IPS DF 6.9 (cell line): ENCODE measurements at places on chromosomes 1 and 21.
A peak's percentile ranks its signal among the peaks of the same experiment; 100 is the strongest.

GRCh38 chr1:204456826-204457442 lies 37.7 kb downstream of the PIK3C2B start:
- no peak for DNase-seq
- peaks cover 11% of the 10 kb centered on the region for H3K4me1 ChIP-seq
- H3K27me3 ChIP-seq, result no peaks in the 10 kb centered on the region
- 0 out of 2 replicates have a peak, but pooled peaks cover 3% of the 10 kb centered on the region for H3K36me3 ChIP-seq
- no peak overlapping the region for H3K4me3 ChIP-seq
- H3K27ac ChIP-seq, result no peak overlapping the region

DNA sequence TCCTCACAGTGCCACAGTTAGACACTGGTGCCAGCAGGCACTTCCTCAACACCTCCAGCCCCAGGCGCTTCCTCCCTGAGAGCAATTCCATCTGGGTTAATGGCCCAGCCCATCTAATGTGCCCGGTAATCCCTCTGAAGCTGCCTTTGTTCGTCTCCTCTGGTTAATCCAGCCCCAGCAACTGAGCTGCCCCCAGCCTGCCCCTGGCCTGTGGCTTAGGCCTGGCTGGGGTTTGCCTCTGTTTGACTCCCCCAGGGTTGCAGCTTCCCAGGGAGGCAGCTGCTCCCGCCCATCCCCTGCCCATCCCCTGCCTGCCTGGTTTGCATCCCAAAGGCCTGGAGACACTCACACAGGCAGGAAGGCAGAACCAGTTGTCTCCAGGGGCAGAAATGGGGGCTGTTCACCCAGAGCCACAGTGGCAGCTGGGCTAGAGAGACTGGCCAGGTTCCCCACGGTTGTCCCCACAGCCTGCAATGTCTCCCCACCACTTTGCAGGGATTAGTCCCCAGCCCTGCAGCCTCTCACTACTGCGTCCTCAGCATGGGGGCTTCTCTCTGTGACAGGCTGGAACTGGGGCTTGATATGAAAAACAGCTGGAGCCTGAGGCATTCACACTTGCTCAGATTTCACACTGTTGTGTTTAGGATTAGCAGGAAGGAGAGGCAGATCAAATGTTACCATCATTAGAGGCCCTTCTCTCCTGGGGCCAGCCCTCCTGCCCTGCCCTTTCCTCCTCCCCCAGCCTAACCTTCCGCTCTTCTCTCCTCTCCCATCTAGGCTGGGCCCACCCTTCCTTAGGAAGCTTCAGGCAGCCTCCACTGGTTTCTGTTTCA lies 120.2 kb downstream of the TLR5 start:
- peak overlapping the region; percentile 65 for H3K27ac ChIP-seq
- peaks cover 13% of the 10 kb centered on the region; the same call in 1 of the 2 replicates for H3K36me3 ChIP-seq
- H3K4me3 ChIP-seq, result no peak overlapping the region

GRCh38 chr1:31786366-31787060 lies 22.4 kb upstream of the ADGRB2 start:
- no peaks in the 10 kb centered on the region for H3K27me3 ChIP-seq
- DNase-seq, result no peak
- no peak overlapping the region for H3K4me3 ChIP-seq
- H3K4me1 ChIP-seq, result peaks cover 13% of the 10 kb centered on the region
- H3K36me3 ChIP-seq, result no peaks in the 10 kb centered on the region
- H3K27ac ChIP-seq, result no peak overlapping the region

GRCh38 chr1:246157516-246157915 lies 349.6 kb downstream of the SMYD3 start:
- peaks cover 3% of the 10 kb centered on the region; the same call in 1 of the 2 replicates for H3K4me1 ChIP-seq
- H3K27ac ChIP-seq, result no peak overlapping the region
- no peaks in the 10 kb centered on the region for H3K27me3 ChIP-seq
- no peaks in the 10 kb centered on the region for H3K36me3 ChIP-seq

- no peak for DNase-seq
- no peak overlapping the region for H3K27ac ChIP-seq
- peaks cover 64% of the 10 kb centered on the region for H3K27me3 ChIP-seq
- H3K36me3 ChIP-seq, result no peaks in the 10 kb centered on the region
Measured at GRCh38 chr1:156423422-156424352, 54.7 kb downstream of the RHBG start.

DNA sequence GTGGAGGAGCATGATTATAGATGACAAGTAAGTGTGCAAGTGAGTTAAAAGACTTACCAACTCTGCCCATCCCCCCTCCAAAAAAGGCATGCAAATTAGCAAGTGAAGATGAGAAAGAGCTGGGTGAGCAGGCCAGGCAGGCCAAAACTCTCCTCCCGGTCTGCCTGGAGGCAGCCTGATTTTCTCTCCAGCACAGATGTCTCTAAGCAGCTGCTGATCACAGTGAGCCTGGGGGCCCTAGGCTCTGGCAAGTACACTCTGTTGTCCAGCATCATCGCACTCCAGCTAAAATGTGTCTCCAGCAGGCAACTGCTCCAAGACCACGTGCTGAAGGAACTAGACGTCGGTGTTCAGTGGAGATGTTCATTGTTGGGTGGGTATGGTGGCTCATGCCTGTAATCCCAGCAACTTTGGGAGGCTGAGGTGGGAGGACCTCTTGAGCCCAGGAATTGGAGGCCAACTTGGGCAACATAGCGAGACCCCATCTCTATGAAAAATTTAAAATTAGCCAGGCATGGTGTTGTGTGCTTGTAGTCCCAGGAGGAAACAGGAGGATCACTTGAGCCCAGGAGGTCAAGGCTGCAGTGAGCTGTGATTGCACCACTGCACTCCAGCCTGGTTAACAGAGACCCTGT lies 56.7 kb upstream of the PUM1 start:
- DNase-seq, result no peak
- H3K27me3 ChIP-seq, result no peaks in the 10 kb centered on the region
- H3K36me3 ChIP-seq, result no peaks in the 10 kb centered on the region

DNA sequence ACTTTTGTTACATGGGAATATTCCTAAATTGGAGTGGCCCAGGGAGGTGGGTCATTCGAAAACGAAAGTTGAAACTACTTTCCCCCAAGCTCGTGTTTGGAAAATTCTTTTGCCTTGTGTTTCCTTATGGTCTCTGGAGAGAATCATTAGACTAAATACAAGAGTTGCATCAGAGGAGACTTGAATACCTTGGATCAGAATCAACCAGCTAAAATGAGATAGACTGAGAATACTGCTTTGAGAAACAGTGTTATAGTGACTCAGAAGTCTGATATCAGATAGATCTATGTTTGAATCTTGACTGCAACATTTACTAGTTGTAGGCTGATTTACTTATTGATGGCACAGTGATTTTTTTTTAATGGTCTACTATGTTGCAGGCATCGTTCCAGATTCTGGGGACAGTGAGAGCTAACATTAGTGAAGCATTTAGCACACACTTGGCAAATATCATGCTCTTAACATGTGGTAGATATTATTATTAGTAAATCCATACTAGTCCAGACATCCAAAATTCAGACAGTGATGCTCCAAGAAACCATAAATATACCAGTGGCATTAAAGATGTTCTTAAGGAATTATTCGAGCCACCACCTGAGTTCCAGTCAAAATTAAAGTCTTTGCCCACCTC lies 12.9 kb upstream of the ACTN2 start:
- no peaks in the 10 kb centered on the region for H3K4me1 ChIP-seq
- no peak for DNase-seq
- no peak overlapping the region for H3K27ac ChIP-seq
- H3K27me3 ChIP-seq, result no peaks in the 10 kb centered on the region
- no peaks in the 10 kb centered on the region for H3K36me3 ChIP-seq

GRCh38 chr1:183234660-183235476 lies 48.8 kb downstream of the LAMC2 start:
- H3K4me1 ChIP-seq, result no peaks in the 10 kb centered on the region; the same call in 1 of the 2 replicates
- no peaks in the 10 kb centered on the region for H3K27me3 ChIP-seq
- peak; percentile 60 for DNase-seq

- no peak overlapping the region for H3K27ac ChIP-seq
- H3K4me3 ChIP-seq, result no peak overlapping the region
- H3K27me3 ChIP-seq, result no peaks in the 10 kb centered on the region
- DNase-seq, result peak; percentile 25
Measured at GRCh38 chr1:101474039-101474665, 237.3 kb downstream of the S1PR1 start.

GRCh38 chr1:97243973-97244560 lies 522.5 kb downstream of the PTBP2 start:
- H3K27ac ChIP-seq, result no peak overlapping the region
- H3K4me3 ChIP-seq, result no peak overlapping the region

DNA sequence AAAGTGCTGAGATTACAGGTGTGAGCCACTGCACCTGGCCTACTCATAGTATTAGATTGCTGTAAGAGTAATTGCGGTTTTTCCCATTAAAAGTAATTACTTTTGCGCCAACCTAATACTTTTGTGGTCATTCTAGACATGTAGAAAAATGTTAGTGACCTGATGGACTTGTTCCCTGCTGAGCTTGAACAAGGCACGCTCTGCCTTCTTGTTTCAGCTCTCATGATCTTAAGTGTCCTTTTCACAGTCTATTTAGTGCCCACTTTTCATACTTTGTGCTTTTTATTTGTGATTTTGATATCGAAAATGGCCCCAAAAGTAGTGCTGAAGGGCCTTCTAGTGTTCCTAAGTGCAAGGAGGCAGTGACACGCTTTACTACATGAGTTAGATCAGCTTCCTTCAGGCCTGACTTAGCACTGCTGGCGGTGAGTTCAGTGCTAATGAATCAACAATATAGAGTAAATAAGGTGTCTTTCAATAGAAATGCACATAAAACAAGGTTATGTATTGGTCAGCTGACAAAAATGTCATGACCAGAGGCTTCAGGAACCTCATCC lies 5.6 kb upstream of the RD3 start:
- no peak overlapping the region for H3K4me3 ChIP-seq
- H3K4me1 ChIP-seq, result no peaks in the 10 kb centered on the region
- DNase-seq, result no peak
- no peaks in the 10 kb centered on the region for H3K27me3 ChIP-seq
- H3K36me3 ChIP-seq, result no peaks in the 10 kb centered on the region
